ENCODE measurements at places on chromosomes 7 and 10.
A peak's percentile ranks its signal among the peaks of the same experiment; 100 is the strongest.

- no peak for DNase-seq
Observed at GRCh38 chr10:73796766-73797165, 11.4 kb downstream of the ZSWIM8 start.

DNA sequence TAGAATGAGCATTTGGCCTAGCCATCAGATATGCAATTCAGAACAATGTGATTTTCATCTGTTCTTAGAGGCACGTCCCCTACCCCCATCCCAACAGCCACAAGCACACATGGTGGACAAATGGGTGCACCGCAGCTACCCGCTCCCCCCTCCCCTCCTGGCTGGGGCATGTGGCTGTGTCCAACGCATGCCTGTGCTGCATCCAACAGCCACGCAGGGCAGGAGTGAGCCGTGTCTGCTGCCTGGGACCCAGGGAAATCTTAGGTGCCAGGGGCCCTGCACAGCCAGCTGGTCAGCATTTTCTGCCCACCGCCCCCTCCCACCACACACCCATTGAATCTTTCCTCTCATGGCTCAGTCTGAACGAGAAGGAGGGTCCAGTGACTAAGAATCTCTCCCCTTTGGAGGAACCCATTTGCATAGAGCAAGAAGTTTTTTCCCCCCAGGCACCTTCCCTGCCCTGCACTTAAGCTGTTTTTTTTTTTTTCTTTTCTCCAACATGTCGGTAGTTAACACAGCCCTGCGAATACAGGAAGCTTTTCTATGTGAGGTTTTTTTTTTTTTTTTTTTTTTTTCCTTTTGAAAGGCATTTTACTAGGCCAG, 138.9 kb downstream of the WDR11 start:
- no peak for DNase-seq

- DNase-seq, result peak; percentile 8
Observed at GRCh38 chr7:114865564-114865963, 56.3 kb upstream of the MDFIC start.

DNA sequence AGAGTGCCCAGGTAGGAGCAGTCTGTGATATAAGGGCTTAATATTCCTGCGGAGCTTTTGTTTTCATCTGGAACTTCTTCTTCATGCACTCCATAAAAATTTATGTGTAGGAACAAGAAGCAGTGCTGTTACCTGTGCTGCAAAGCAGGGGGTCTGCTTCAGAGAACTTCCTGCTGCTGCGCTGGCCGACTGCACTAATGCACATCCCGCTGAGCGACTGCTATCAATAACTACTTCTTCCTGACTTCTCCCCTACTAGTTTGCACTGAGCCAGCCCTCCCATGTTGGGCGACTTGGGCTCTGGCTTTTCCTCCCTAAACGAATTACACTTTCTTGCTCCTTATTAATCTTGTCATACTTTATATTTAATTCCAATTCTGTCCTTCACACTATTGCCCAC, 150.3 kb downstream of the NEBL start:
- no peak for DNase-seq

GRCh38 chr10:93189944-93190343, 116.3 kb downstream of the CYP26A1 start:
- no peak for DNase-seq

DNA sequence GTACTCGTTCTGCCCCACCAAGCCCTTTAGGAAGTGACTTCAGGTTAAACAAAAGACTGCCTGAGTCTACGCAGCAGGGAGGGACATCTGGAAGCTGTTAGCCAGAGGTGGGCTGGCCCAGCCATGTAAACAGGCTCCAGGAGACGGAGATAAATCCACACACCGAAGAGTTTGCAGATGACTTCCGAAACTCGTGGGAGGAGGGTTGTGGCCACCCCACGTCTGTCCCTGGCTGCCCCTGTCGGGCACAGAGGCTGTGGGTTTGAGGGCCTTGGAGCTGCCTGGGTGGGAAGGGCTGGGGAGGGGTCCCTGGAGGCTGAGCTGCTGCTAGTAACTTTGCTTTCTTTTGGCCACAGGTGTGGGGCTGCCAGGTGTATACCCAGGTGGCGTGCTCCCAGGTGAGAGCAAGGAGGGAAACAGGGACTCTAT, 15.6 kb downstream of the ELN start:
- DNase-seq, result no peak

- DNase-seq, result no peak
Observed at GRCh38 chr10:109105725-109106124, 817.6 kb downstream of the XPNPEP1 start.

GRCh38 chr10:62266611-62267010, 2.0 kb downstream of the RTKN2 start:
- peak; percentile 20 for DNase-seq

- no peak for DNase-seq
Observed at GRCh38 chr10:113179265-113179664, 229.2 kb downstream of the TCF7L2 start.

DNA sequence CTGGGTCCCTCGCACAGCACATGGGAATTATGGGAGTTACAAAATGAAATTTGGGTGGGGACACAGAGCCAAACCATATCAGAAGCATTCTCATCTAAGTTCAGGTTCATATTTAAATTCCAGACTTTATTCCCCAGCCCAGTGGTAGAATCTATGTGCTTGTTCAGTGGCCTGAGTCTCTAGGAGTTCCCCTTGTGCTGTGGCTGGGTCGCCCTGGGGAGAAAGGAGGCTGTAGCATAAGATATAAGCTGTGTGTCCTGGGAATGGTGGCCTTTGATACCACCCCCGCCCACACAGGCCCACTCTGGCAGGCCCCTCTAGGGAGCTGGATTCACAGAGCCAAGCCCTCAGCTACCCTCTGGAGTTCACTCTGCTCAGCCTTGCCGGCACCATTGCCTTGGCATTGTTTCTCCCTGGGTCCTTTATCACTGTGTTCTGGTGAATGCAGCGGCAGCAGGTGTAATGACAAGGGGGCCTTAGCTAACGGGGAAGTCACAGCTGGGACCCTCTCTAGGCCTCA, 64.2 kb downstream of the MINDY4 start:
- no peak for DNase-seq

DNA sequence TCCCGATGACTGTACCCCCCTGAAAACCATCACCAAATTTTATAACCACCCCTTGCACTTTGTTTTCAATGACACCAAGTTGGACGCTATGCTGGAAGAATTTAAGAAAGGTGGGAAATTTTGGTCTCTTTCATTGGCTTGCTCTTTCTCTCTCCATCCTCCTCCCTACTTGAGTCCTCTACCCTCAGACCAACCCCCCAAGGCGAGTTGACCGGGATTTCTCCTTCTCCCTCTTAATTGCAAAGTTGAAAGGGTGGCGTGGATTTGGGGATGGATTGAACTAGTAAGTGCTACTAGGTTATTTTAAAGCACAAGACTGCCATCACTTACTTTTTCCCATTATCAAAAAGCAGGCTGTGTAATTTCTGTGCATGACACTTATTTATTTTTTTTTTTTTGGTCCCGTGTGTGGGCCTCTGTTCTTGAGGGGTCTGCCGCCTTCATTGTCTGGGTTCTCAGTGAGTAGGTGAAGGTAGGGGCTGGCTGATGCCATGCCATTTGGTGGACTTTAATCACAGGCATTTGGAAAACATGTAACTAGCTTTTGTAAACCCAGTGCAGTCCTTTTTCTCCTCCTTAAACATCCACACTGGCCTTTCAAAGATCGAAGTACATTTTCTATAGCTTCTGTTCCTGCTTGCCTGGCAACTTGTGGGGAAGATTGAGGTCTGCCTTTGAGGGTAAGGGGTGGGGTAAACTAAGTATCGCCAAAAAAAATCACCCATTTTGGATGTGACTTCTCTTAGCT, 2.1 kb downstream of the CNNM2 start:
- DNase-seq, result peak; percentile 4

DNA sequence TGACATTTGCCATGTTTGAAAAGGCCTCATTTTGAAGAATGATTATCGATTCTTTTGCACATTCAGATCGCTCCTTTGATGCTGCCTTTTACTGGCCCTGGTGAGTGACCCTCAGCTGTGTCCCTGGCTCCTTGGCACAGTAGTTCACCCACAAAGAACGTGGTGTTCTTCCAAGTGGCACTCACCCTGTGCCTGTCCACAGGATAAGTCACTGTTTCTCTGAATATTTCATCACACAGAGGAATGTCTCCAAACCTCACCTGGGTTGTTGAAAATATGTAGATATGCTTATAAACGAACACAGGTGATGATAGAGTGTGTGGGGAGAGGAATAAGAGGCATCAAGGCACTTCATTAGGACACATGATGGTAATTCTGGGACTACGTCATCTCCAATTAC, 810.7 kb downstream of the CCSER2 start:
- no peak for DNase-seq

- DNase-seq, result no peak
Observed at GRCh38 chr10:92846-93245, 42.4 kb upstream of the ZMYND11 start.

DNA sequence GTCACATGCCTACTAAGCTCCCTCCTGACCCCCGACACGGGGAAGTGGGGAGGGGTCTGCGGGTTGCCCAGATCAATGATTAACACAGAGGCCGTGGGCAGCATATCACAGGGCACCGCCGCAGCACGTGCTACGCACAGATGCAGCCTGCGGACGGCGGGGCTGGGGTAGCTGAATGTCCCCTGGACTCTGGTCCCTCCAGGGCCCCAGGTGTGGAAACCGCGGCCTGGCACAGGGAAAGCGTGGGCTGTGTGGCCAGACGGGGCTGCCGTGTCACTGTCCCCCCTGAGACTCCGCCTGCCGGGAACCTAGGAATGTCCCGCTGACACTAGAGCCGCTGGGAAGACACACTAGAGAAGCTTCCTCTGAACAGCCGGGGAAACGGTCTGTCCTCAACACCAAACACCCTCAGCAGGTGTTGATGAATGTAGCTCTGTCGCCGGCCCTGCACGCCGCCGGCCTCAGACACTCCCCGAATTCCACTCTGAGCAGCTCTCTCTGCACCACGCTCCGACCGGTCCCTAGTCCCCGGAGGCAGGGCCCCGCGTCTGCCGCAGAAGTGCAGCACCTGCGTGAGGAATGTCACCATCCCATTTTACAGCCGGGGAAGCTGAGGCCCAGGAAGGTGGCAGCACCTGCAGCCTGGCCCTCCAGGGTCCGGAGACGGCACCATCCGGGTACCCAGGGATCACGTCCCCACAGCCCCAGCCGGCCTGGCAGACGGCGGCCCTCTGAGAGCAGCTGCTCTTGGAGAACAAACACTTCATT, 33.4 kb upstream of the PDGFA start:
- peak; percentile 16 for DNase-seq

GRCh38 chr7:131197920-131198615, 129.6 kb upstream of the MKLN1 start:
- DNase-seq, result no peak

DNA sequence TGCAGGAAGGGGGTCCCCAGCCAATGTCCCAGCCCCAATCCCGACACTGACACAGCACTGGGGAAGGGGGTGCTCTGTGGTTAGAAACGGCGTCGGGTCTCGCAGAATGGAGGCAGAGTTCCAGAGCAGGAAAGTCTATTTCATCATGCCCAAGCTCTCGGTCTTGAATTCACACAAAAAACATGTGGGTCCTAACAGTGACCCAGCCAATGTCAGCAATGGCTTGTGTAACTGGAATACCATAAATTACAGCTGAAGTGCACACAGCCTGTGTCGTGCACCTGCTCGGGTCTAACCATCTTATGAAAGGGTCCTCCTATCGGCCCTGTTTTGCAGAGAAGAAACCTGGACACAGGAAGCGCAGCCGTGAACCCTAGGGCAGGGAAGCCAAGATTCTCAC, 324.1 kb downstream of the ADARB2 start:
- no peak for DNase-seq

- DNase-seq, result no peak
Observed at GRCh38 chr10:3281941-3282673, 109.5 kb upstream of the PITRM1 start.

DNA sequence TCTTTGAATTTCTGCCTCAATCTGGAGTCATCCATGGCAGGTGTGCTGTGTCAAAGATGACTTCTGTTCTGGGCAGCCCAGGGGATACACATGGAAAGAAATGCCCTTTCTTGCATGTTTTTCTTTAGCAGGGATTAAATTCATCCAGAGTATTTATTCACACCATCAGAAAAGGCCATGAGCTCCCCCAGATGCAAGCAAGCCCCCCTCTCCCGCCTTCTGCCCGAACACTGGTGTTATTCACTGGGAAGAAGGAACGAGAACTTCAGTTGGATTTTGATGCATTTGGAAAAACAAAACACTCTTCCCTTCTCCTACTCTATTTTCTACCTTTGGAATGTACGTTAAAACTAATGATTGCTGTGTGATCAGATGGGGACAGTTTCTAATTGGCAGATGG, 1.4 kb downstream of the PLPP4 start:
- no peak for DNase-seq

GRCh38 chr7:20317413-20317812, 13.3 kb upstream of the ITGB8 start:
- DNase-seq, result no peak

GRCh38 chr7:69651101-69651590, 52.9 kb downstream of the AUTS2 start:
- no peak for DNase-seq

DNA sequence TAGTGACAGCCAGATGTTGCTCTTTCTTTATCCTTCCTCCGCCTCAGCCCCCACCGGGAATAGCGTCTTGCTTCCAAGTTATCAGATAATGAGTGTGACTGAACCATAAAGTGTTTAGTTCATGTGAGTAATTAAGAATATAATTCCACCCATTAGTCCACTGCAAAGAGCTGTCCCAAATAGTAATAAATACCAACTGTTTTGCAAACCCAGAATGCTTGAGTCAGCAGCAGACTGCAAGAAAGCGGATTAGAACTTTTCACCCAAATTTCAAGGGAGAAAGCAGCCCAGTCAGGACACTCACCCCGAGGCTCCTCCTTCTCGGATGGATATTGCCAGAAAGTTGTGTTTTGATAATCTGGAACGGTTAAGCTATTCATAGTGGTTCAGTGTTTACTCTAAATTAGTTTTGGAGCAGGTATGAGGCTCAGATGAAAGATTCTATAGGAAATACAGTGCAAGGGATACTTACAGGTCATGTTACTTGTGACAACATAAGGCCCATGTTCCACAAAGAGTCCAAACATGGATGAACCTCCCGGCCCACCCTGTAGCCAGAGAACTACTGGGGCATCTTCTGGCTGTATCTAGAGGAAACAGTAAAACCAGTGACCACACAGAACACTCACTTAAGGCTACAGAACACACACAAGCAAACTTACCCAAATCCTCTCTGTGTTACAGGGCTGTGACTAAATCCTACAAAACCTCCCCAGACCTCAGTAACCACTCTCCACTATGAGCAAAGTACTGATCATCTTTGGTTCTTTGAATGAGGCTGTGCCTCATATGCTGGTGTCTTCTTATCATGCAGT, 50.5 kb downstream of the CPVL start:
- no peak for DNase-seq

- DNase-seq, result no peak
Observed at GRCh38 chr7:41777894-41778596, 75.2 kb upstream of the INHBA start.

DNA sequence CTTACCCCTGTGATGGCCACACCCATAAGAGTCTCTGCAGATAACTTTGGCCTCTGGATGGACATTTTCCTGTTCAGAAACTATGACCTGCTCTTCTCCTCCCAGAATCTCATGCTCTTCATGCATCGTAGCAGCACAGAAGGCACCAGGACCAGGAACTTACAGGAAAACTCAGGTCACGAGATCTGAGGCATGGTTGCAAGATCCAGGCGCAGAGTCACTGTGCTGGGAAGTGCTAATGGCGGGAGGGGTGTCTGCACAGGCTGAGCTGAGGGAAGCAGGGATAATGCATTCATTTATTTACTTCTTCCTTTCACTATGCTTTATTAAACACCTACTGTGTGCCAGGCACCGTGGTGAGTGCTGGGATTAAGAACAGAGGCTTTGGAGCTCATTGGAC, 48.2 kb upstream of the LOXL4 start:
- DNase-seq, result no peak
